Stimulated activated CD4-positive, alpha-beta T cell treated with anti-CD3 and anti-CD28 coated beads, Interleukin-1b, Interleukin-23, amount 100 ng/mL, for 1 hour (primary cell): ENCODE measurements at places on chromosomes 7 and 10.

- no peak for DNase-seq
Measured at GRCh38 chr7:113832196-113832745, 86.5 kb downstream of the PPP1R3A start.

GRCh38 chr7:77454802-77455201 is 38.7 kb upstream of the GSAP start:
- DNase-seq: no peak

- no peak for DNase-seq
Measured at GRCh38 chr7:49860293-49860692, 86.9 kb downstream of the VWC2 start.

- no peak for DNase-seq
Measured at GRCh38 chr7:117858712-117859111, 14.5 kb downstream of the CTTNBP2 start.

- no peak for DNase-seq
Measured at GRCh38 chr7:86958380-86958779, 101.1 kb downstream of the ELAPOR2 start.

- DNase-seq: no peak
Measured at GRCh38 chr10:69902835-69903535, 101.3 kb downstream of the COL13A1 start.

- DNase-seq: no peak
Measured at GRCh38 chr7:1725766-1726630, 55.9 kb downstream of the ELFN1 start.

- DNase-seq: no peak
Measured at GRCh38 chr10:102280397-102281101, 35.2 kb downstream of the GBF1 start.

DNA sequence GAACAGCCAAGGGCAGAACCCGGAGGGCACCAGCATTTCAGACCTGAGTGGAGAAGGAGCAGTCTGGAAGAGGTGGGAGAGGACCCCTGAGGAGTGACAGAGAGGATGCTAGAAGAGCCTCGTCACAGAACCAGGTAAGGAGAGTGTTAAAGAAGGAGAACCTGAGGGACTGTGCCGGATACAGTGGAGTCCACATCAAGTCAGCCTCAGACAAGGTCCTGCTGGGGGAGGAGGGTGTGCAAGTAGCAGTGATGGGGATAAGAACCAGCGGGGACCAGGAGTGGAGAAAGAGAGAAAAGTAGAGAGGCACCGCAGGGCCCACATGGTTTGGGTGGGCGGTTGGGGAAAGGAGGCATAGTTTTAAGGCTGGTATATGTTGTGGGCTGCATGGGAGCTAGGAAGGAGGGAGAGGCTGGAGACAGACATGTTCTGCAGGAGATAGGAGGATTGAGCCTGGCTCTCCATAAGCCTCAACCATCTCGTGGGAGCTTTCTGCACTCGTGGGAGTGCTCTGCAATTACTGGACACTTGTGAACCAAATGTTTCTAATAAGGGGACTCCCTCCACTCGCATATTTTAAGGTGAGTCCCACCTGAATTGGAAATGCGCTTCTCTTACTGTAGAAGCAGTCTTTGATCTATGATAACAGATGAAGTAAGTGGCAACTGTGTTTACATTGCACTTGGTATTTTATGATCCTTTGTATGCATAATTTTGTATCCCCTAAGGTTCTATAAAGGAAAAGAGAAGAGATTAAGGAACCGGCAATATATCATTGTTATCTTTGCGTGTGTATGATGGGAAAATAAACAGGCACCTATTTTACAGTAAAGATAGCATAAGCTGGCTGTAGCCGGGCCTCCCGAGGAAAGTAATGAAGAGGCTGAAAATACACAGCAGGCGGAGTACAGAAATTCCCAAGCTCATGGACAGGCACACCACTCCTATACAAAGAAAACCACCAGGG is 154.8 kb downstream of the ADAM12 start:
- DNase-seq: no peak

GRCh38 chr10:97059006-97059871 is 126.5 kb downstream of the SLIT1 start:
- no peak for DNase-seq

- DNase-seq: no peak
Measured at GRCh38 chr10:7610651-7611389, 55.9 kb downstream of the ITIH5 start.

- no peak for DNase-seq
Measured at GRCh38 chr10:27207350-27207749, 33.2 kb downstream of the ACBD5 start.

DNA sequence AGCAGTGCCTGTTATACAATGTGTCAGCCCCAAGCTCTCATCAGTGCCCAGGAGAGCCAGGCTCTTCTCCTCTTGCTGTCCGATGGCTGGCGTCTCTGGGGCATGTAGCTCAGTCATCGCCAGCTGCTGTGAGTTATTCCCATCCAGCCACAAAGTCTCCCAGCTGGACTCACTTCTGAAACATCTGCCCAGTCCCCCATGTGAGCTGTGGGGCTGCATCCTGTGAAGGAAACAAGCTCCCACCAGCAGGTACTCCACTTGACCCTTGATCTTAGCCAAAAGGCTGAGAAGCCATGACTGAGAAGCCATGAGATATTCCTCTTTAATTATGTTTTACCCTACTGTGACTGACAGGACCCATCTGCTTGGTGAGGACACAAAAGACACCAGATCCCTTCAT is 212.7 kb upstream of the IGFBP3 start:
- no peak for DNase-seq

- DNase-seq: no peak
Measured at GRCh38 chr10:119415536-119416503, 126.7 kb downstream of the RGS10 start.

GRCh38 chr7:77687100-77687746 is 9.0 kb upstream of the RSBN1L start:
- no peak for DNase-seq

DNA sequence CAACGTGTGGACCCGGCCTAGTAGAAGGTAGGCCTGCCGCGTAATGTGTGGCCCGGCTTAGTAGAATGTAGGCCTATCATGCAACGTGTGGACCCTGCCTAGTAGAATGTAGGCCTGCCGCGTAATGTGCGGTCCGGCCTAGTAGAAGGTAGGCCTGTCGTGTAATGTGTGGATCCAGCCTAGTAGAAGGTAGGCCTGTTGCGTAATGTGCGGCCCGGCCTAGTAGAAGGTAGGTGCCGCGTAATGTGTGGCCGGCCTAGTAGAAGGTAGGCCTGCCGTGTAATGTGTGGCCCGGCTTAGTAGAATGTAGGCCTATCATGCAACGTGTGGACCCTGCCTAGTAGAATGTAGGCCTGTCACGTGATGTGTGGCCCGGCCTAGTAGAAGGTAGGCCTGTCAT is 11.9 kb upstream of the GTPBP4 start:
- DNase-seq: no peak

- DNase-seq: no peak
Measured at GRCh38 chr7:112058686-112059085, 147.5 kb downstream of the DOCK4 start.

GRCh38 chr7:106417273-106417902 is 132.6 kb upstream of the NAMPT start:
- DNase-seq: no peak

- no peak for DNase-seq
Measured at GRCh38 chr10:125513429-125514182, 169.4 kb downstream of the TEX36 start.

DNA sequence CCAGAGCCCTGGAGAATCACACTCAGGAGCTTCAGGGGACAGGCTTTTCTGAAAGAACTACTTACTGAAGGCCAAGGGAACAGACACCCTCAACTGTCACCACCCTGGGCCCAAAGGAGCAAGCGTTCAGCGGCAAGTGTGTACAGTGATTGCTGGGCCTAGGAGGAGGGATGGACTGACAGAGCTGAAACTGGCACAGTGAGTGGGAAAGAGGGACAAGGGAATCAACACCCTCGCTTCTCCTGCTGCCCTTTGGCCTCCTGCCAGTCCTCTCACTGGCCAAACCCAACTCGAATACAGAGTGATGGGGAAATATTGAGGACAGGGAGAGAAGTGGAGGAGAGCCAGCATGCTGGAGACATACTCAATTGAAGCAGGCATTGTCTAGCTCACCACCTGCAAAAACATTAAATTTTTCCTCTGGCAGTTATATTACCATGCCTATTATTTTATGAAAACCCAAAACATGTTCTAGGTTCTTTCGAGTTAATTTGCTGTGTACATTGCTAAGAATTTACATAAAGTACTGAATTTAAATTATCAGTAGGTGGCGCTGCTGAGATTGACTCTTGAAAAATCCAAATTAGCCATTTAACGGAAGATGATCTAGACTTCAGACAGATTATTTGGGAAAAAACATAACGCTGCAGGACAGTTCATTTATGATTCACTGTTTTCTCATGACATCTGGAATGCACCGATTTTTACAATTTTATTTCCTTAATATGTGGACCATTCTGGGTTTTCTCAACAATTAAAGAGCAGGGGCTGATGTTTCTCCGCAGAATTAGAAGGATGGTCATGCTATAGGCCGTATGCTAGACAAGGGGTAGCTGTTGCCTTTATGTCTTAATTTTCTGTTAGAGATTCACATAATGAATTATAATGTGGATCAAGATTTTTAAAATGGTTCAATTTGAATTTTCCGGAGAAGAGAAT is 14.7 kb upstream of the TMEM236 start:
- no peak for DNase-seq

GRCh38 chr7:141207661-141208060 is 133.8 kb downstream of the TMEM178B start:
- DNase-seq: no peak

- no peak for DNase-seq
Measured at GRCh38 chr10:86960003-86960862, 1.8 kb downstream of the SNCG start.

DNA sequence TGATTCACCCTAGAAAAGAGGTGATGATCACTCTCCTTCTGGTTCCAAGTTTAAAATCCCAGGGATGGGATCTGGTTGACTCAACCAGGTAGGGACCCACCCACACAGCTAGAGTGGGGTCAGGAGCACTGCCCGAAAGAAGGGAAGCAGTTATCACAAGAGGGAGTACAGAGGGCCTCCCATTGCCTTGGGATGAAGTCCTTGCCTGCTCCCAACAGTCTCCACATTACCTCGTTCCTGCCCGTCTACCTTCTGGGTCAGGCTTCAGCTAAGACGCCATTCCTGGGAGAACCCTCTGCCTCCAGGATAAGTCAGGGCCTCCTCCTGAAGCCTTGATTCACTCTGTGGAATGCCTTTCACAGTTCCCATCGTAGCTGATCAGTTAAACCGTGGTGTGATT is 23.8 kb downstream of the ZMIZ2 start:
- DNase-seq: no peak

- no peak for DNase-seq
Measured at GRCh38 chr7:66356277-66356721, 151.2 kb downstream of the TPST1 start.

GRCh38 chr7:81776161-81776560 is 6.3 kb upstream of the HGF start:
- no peak for DNase-seq

- no peak for DNase-seq
Measured at GRCh38 chr10:92068900-92069299, 145.3 kb downstream of the BTAF1 start.

DNA sequence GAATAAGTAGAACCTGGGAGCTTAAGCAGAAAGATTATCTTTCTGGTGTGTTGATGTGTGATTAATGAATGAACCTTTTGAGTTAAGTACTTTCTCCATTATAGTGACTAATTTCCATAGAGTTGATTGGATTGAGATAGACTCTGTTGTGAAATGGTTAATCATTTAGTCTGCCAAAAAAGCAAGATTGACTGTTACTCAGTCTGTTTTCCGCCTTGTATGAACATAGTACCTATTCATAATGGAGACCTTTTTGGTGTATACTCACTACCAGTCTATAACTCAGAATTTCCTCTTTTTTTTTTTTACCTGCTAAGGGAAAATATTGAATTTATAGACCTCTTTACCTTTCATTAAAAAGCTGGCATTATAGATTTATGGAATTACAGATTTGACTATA is 14.4 kb upstream of the NPVF start:
- no peak for DNase-seq

GRCh38 chr7:133741078-133741477 is 386.1 kb upstream of the LRGUK start:
- DNase-seq: no peak

GRCh38 chr10:69628891-69629290 is 1.2 kb upstream of the FAM241B start:
- no peak for DNase-seq

GRCh38 chr10:14712991-14713424 is 61.7 kb downstream of the FAM107B start:
- no peak for DNase-seq

DNA sequence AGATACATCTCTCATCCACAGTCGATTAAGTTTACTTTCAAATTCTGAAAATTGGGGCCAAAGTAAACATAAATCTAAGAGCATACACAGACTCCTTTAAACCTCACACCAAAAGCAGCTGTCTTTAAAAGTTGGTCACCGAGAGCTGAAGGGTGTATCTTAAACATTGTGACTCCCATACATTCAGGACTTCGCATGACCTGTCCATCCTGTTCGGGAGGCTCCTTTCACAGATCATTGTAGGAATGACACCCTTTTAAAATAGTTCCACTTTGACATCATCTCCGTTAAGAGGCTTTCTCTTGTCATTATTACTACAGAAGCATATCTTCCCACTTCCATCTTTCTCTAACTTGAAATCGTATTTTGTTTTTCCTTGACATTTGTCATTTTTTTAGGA is 440.0 kb downstream of the DNAJB9 start:
- no peak for DNase-seq

DNA sequence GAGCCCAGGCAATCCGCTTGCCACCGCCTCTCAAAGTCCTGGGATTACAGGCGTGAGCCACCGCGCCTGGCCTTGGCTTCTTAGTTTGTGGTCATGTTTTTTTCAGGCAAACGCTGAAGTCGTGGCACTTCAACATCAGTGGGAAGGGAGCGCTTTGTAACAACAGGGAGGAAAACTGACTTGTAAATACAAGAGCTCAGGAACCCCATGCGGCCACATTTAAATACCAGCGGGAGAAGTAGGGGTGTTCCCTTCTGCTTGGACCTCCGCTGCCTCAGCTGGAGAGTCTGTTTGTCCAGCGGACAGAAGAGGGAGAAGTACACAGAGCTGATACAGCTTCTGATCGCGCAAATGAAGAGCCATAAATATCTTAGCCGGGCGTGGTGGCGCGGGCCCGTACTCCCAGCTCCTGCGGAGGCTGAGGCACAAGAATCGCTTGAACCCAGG is 108.7 kb upstream of the KMT2C start:
- no peak for DNase-seq

DNA sequence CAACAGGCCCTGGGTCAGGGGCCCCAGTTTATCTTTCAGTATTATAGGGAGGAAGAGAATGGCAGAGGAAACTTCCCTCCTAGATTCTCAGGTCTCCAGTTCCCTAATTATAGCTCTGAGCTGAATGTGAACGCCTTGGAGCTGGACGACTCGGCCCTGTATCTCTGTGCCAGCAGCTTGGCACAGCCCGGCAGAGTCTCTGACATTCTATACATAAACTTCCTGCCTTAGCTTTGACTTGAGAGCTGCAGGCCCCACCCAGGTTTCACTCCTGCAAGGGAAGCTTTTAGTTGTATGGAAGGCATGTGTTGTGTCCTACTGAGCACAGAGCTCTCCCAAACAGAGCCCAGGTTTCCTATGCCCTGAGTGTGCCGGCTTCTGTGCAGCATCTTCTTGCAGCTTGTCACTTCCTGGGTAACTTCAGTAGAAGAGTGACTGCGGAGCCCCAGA is 205.6 kb upstream of the PRSS58 start:
- no peak for DNase-seq
